Activated CD4-positive, alpha-beta T cell treated with anti-CD3 and anti-CD28 coated beads, Interleukin-2, amount 10 ng/mL, durations not matched to agents 24 days and 14 days (primary cell): ENCODE measurements at places on chromosomes 16 and 17. TPM values are rescaled to one million over a fixed set of nuclear protein-coding genes. Genes with fewer than 3 reads are reported as not detected.

The GAST gene
- not detected in 2 replicates for total RNA-seq

DNA sequence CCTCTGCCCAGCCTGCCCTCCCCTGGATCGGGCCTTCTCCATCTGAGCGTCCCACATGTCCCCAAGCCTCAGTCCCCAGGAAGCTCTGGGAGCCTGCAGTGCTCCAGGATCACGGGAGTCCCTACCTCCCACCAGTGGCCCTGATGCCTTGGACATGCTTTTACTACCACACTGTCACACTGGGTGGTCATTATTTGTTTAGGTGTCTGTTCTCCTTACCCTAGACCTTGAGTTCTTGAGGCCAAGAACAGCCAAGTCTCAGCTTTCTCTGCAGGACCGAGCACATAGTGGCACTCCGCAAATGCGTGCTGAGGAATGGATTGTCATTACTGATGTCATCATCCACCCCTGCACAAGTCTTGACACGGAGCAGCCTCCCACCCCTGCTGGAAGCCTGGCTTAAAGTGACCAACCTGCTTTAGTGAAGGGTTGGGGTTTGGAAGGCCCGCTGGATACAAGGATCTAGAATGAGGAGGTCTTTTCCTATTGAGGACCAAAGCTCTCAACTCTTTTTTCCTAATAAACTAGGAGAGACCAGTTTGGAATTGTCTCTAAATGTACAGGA lies 132.9 kb upstream of the CRHR1 start:
- DNase-seq: no peak

DNA sequence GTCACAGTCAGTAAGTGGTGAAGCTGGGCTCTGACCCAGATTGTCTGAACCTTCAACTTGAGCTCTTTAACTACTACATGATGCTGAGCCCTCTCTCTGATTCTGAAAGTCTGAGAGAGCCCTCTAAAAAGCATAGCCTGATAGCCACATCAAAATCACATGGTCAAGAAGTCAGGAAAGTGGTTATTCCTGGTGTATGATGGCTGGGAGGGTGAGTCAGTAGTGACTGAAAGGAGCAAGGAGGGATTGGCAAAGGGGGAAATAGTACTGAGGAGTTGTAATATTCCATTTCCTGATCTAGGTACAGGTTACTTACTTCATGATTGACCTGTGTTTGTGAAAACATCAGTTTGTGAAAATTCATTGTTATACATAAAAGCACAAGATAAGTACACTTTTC lies 89.1 kb downstream of the SSH2 start:
- DNase-seq: no peak

DNA sequence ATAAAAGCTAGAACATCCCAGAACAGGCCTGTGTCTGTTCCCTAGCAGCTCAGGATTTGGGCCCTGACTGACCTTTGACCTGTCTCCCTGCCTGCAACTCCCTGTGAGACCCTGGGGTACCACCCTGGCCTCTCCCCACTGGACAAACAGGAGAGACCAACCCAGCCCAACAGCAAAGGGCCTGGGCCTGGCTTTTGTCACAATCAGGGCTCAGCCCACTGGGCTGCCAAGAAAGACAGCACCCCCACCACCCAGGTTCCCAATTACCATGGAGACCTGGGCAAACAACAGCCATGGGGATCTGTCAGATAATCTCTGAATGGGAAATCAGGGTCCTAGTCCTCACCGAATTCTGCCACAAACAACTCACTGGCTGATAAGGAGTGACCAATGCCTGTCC lies 11.1 kb downstream of the PLLP start:
- no peak for DNase-seq

DNA sequence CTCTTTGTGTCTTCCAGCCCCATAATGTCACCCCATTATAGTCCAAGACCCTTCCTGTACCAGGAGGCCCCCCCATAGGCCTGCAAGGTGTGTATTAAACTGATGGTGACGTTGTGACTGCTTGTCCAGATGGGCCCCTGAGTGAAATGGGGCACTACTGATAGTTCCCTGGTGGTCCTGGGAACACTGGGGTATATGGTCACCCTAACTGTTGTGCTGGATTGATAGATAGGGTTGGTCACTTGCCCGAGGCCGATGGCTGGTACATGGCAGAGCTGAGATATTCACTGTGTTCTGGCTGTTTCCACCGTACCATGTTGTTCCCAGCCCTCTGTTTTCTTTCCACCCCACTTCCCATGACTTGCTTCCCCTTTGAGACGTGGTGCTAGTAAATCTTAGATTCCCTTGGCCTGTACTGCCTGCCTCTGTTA lies 4.3 kb downstream of the CNP start:
- no peak for DNase-seq
